Epithelial cell of proximal tubule (primary cell): ENCODE measurements at places on chromosomes 6 and 20. TPM values are rescaled to one million over a fixed set of nuclear protein-coding genes. Genes with fewer than 3 reads are reported as not detected.

GRCh38 chr6:170369403-170369802 is 62.8 kb downstream of the FAM120B start:
- no peak for DNase-seq

The CDH4 gene
- 17.1 and 21.0 TPM in 2 replicates for total RNA-seq

DNA sequence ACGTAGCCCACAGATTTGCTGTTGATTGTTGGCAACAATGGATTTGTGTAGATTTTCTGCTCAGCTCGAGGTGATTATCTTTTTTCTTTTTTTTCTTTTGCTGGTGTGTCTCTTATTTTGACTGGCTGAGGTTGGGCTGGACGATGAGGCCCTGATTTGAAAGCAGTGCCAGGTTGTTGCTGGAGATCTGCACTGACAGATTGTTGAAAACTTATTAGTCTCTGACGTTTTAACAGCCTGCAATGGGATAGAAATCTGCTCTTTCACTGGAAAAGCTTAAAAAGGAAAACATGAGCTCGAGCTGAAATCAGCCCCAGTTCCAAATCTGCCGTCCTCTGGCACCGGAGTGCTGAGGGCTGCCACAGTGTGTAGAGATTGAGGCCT is 87.7 kb downstream of the PDE7B start:
- no peak for DNase-seq

DNA sequence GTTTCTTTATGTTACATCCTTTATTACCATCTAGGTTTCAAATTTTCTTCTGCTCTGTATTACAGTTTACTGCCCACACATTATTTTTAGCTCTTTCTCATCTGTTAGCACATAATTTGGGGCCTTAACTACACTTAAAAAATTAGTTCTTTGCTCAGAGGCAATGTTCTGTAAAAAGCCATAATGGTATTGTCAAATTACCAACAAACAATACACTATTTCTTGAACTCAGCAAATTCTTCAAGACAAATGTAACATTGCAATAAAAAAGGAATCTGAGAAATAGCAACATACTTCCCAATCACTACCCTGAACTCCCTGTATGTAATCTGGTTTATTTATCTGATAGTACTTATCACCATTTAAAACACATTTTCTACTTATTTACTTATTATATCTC is 448.6 kb upstream of the OPRM1 start:
- no peak for DNase-seq

GRCh38 chr20:20806121-20807095 is 94.0 kb upstream of the RALGAPA2 start:
- DNase-seq, result no peak

DNA sequence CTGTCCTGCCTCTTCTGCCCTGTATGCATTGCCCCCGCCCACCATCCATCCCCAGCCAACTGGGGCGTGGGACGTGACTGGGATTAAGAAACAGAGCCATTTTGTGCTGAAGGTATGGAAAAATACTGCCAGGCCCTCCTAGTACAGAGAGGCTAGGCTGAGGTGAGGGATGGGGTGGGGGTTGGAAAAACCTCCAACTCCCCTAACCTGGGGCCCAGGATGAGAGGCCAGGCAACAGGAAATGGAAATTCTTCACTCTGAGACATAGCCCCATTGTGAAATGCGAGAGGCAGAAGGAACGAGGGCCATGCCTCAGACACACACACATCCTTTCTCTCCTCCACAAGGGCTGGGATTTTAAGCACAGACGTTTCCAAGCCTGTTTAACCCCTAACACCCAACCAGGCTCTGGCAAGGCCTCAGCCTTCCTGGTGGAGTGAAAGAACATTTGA is 19.9 kb downstream of the KCNK5 start:
- no peak for DNase-seq

GRCh38 chr6:15349379-15349778 is 103.5 kb downstream of the JARID2 start:
- no peak for DNase-seq

- DNase-seq, result no peak
These were observed 145.1 kb downstream of the CD24 start for GRCh38 chr6:106829451-106829850.

The TTBK1 gene
- total RNA-seq, result under 0.01 and 0.07 TPM in 2 replicates

- no peak for DNase-seq
These were observed 176.7 kb upstream of the COL21A1 start for GRCh38 chr6:56424064-56424463.

GRCh38 chr6:55664591-55665587 is 85.9 kb upstream of the HMGCLL1 start:
- DNase-seq, result no peak

- peak; percentile 48 for DNase-seq
These were observed at the start of gene CALHM5 for GRCh38 chr6:116511424-116512110. TSS of gene CALHM5 (plus strand) at chr6:116511639. CDS start at chr6:116511697, 58 bp downstream.

The PRDM13 gene
- not detected in 2 replicates for total RNA-seq

- DNase-seq, result peak; percentile 99
These were observed 135.3 kb upstream of the NEDD9 start for GRCh38 chr6:11367638-11368199.

The PNPLA1 gene
- total RNA-seq, result not detected in 2 replicates

The FUT9 gene
- 0.46 and 0.58 TPM in 2 replicates for total RNA-seq

The HLA-DOA gene
- total RNA-seq, result 1.6 TPM in 1 of 2 replicates, not detected in the other

The NSFL1C gene
- 58.6 and 61.6 TPM in 2 replicates for total RNA-seq

The LAMA4 gene
- total RNA-seq, result 0.58 and 8.0 TPM in 2 replicates

DNA sequence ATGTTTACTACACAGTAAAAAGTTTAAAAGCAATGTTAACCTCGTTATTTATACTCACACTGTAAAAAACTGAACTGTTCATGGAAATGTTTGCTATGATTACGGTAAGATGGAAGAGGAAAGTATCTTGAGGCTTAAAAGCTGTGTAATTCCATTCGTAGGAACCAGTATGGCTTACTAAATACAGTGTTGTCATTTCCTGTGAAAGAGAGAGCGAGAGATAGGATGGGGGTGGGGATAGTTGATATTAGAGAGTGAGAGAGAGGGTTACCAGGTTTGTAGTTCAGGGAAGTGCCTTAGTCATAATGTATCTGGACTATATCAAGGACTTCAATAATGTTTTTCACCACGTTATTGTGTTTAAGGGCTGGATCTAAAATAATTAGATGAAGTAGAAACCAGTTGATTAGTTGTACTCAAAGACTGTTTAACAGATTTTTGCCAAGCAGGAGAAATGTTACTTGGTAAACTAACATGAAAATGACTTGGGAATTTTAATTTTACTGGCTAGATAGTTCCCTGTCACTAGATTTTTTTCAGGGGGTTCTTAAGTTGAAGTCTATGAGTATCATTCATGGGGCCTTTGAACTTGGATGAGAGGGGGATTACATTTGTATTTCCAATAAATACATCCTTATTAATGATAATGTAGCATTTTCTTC is 30.4 kb downstream of the AFDN start:
- no peak for DNase-seq

- no peak for DNase-seq
These were observed 133.4 kb downstream of the FNDC1 start for GRCh38 chr6:159302594-159302992.

GRCh38 chr6:160996131-160996601 is 4.6 kb downstream of the MAP3K4 start:
- no peak for DNase-seq

GRCh38 chr6:16482702-16483314 is 244.4 kb downstream of the GMPR start:
- no peak for DNase-seq

The ZNF512B gene
- total RNA-seq, result 5.2 and 6.9 TPM in 2 replicates

DNA sequence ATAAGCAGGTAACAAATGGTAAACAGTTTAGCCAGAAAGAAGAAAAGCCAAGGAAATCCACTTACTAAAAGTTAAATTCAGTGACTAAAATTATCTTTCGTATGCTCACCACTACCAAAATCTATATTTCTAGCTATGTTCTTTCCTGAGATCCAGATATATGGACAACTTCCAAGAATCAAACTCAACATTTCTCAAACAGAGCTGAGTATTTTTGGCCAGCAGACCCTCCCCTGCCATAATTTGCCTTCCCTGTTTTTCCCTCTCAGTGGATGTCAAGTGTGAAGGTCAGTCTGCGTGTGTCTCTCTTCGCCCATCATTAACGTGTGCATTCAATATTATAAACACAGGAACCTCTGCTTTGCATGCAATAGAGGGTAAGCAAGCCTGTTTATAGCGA is 42.0 kb downstream of the PRKN start:
- DNase-seq, result no peak

The TUBB1 gene
- not detected in 2 replicates for total RNA-seq

GRCh38 chr6:134080171-134080795 is 27.9 kb upstream of the SLC2A12 start:
- DNase-seq, result no peak

The OR12D1 gene
- not detected in 2 replicates for total RNA-seq

GRCh38 chr6:161549977-161550655 is 276.3 kb upstream of the AGPAT4 start:
- no peak for DNase-seq
